Erythroblast (primary cell): ENCODE measurements at places on chromosomes 1 and 21.

GRCh38 chr1:29967261-29967660 lies 730.9 kb downstream of the PTPRU start:
- DNase-seq = no peak

DNA sequence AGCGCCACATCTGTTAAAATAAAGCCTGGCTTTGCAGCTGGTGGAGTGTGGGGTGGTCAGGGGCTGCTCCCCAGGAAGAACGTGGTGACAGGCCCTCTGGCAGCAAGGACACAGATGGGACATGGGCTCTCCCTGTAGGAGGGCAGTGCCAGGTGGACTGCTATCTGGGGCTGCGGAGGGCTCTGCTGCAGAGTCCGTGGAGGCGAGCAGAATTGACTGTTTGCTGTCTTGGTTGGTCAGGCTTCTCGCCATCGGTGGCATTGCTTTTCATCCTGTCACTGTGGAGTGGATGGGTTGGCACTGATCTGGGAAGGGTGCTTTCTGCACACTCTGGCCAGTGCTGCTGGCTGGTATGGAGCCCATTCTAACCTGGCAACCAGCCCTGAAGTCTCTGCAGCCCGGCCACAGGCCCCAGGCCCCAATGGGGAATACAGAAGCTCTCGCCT lies 103.0 kb downstream of the LAMC2 start:
- DNase-seq = no peak

DNA sequence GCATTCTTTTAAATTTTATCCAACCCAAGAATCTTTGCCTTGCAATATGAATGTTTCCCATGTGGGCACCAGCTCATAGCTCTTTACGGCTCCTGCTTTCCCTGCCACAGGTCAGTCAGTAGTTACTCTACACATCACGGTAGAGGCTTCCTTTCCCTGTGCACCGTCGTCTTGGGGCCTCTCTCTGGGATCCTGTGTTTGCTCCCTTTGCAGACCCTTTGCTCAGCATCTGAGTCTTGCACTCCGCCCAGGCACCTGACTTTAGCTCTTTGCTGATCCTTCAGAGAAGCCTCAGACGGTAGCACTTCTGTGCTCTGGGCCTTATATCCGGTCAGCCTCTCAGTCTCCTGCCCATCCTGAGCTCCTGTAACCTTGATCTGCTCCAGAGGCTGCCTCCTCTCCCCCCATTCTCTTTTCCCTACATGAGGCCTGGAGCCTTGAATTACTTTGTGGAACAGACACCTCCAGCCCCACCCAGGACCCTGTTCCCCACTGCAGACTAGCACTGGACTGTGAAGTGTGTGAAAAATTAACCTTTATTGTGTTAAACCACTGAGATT lies 183.5 kb upstream of the HMGB4 start:
- no peak for DNase-seq

GRCh38 chr1:85983316-85983715 lies 173.3 kb downstream of the COL24A1 start:
- DNase-seq = no peak

DNA sequence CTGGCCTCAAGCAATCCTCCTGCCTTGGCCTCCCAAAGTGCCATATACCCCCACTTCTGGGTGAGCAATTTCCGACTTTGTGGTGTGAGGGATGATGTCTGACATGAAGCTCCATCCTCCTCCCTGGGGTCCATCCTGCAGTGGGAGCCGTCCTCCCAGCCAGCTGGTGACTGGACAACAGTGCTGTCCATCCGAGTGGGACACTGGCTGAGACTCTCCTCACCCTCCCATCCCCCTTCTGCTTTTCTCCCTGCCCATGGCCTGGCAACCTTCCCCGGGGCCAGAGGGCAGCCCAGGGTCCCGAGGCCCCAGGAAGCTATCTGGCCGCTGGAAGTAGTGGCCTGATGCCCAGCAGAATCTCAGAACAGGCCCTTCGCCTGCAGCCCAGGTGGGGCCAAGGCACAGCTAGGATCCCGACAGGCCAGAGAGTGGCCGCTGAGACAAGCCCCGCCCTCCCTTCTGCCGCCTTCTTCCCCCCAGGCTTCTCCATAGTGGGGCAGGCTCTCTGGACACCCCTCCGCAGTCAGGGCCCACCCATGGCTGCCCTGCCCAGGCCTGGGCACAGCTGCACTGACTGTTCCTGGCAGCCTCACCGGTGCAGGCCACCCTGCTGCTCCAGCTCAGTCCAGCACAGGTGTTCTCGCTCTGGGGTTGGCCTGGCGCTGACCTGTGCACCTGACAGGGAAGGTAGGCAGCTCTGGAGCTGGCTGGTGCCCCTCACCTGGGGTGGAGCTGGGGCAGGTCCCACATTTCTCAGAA lies 8.4 kb upstream of the FAAP20 start:
- DNase-seq = no peak

- DNase-seq = no peak
Observed at GRCh38 chr1:25815208-25816111, 4.3 kb upstream of the MTFR1L start.

DNA sequence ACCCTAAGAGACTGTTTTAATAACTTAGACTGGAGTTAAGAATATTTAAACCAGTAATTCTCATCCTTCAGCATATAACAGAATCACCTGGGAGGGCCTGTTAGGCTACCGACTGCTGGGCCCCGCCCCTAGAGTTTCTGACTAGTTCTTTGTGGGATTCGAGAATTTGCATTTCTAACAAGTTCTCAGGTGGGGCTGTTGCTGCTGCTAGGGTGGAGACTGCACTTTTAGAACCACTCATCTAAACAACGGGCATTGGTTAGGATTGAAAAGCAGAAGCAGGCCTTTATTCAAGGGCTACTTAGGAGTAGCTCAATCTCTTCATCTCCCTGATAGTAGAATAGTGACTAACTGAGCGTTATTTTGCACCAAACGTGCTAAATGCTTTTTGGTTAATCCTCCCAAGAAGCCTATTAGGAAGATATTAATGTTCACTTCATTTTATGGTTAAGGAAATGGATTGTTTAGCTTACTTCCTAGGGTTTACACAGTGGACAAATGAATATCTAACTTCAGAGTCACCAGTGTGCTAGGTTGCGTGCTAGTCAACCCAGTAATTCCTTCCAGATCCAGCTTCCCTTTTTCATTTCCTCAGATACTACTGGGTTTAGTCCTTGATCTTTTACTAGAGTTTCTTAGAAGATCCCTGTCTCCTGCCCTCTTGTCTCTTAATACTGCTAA lies 31.1 kb upstream of the UAP1 start:
- no peak for DNase-seq

- DNase-seq = no peak
Observed at GRCh38 chr1:59427155-59427554, 130.3 kb downstream of the FGGY start.

DNA sequence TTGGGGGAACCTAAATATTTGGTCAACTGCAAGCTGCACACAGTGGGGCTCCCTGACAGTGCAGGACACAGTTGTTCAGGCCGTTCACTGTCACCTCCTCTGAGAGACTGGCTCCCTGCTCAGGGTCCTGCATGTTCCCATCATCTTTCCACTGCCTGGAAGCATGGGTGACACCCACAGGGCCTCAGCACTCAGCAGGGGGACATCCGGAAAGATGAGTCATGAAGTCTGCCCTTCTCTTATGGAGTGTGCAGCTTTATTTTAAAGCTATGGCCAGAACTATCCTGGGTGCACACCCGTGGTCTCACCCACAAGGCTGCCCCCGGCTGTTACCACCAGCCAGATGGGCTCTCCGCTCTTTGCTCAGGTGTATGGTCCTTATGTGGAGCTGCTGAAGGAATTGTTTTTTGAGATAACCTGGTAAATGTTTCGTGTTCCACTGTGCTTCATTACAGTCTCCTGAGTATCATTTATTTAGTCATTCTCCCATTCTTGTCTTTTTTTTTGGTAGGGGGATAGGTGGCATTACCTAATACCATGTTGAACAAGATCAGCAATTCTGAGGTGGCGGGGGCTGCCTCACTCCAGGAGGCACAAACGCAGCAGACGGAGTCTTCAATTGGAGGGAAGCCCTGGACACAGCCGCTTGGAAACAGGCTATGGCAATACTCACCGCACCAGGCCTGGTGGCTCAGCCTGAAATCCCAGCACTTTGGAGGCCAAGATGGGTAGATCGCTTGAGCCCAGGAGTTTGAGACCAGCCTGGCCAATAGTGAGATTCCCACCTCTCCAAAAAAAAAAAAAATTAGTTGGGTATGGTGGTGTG lies 14.3 kb downstream of the TRIM11 start:
- no peak for DNase-seq

- no peak for DNase-seq
Observed at GRCh38 chr1:94633051-94633450, 91.5 kb upstream of the F3 start.

- no peak for DNase-seq
Observed at GRCh38 chr1:245292553-245292952, 137.8 kb downstream of the KIF26B start.

DNA sequence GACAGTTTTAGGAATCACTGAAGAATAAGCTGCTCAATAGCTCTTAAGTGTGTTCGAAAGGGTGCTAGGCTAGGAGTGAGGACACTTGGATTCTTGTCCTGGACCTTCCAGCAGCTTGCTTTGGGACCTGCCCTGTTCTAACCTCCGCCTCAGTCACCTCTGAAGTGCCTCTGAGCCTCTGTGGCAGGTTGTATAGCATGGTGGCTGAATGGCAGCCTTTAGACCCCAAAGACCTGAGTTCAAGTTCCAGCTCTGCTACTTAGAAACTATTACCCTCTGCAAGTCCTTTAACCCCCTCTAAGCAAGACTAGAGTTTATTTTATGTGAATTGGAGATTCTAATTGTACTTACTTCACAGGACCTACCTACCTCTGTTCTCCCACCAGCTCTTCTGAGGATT lies 81.5 kb downstream of the RRAGC start:
- no peak for DNase-seq

GRCh38 chr1:65799601-65800000 lies 6.9 kb downstream of the PDE4B start:
- no peak for DNase-seq

- DNase-seq = no peak
Observed at GRCh38 chr1:229117664-229118300, 153.1 kb upstream of the RAB4A start.

- DNase-seq = peak; percentile 48
Observed at GRCh38 chr1:184929711-184930202, 44.6 kb downstream of the NIBAN1 start.

DNA sequence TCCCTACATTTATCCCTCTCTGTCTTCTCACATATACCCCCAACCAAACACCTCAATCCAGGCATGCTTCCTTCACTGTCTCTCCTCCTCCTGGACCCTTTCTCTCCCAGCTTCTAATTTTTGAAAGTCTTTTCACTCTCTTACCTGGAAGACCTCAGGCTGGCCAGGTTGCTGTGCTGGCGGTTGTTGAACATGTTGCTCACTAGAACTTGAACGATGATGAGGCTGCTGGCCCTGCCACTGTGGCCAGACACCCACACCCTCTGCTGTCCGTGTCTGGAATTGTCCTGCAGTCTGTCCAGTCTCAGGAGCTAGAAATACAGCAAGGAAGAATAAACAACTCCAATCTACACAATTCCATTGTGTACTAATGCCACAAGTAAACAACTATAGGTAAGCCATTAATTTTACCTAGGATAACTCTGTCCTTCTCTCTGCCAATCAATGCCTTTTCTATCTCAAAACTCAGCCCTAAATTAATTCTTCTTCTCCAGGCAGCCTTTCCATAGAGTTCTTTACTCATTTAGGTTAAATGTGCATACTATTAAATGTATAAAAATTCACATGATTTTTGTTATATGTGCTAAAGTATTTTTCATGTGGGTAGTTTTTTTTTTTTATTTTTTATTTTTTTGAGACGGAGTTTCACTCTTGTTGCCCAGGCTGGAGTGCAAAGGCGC lies 5.1 kb upstream of the CTSK start:
- peak; percentile 58 for DNase-seq

DNA sequence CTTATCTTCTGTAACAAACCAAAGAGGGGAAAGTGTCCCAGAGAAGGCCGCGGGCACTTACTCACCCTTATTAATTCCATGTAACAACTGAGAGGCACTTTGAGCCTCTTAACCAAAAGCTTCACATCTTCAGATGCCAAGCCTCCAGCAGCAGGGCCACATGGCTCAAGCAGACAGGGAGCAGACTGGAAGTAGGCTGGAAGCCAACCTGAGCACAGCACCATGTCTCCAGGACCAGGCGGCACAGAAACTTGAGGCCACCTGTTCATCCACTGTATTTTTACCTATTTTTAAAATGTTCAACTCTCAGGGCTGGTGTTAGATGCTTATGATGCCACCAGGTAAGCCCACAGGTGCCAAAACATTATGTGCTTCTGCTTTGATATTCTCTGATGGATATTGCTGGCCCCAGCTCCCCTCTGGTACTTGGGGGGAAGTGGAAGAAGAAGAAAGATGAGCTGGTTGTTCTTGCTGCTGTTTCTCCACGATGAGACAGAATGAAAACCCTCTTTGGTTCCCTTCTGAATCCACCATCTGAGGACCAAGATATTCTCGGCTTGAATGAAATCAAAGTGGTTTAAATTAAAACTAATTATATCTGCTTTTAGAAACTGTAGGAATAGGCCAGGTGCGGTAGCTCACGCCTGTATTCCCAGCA lies 30.6 kb upstream of the SDE2 start:
- no peak for DNase-seq

GRCh38 chr1:119865627-119866026 lies 30.7 kb downstream of the ADAM30 start:
- no peak for DNase-seq

DNA sequence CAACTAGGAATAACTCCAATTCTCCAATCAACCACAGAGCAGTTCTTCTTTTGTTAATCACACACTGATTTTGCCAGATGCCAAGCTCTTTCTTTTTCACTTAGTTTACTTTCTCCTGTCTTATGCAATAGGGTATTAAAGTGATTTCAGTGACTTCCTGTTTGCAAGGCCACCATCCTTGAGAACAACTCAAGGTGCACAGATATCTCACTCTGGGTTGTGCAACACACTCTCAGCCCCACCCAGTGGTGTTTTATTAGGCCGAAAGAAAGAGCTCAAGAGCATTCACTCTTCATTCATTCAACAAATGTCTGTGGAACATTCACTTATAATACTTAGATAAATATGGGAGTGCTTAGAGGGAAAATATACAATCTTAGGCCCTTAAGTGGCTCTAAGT lies 352.5 kb downstream of the ZNF326 start:
- DNase-seq = no peak

DNA sequence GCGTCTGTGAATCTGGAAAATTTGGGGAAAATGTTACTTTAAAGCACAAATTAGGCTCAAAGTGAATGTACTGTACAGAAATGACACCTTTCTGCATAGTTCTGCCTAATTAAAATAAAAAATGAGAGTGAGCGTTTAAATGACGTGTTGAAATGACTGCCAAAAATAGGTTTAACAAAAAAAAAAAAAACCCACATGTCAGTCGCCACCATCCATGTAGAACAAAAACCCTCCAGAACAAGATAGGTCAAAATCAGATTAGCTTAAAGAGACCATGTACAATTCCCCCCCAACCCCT lies 745 bp downstream of the PARP1 start:
- no peak for DNase-seq
